ENCODE measurements at places on chromosomes 7 and 10. TPM values are rescaled to one million over a fixed set of nuclear protein-coding genes. Genes with fewer than 3 reads are reported as not detected.

The CYP3A5 gene
- 0.28 TPM for total RNA-seq

The PIK3CG gene
- total RNA-seq: 0.09 TPM

The OLAH gene
- 0.09 TPM for total RNA-seq

The SEMA3C gene
- total RNA-seq: 127 TPM

The AUTS2 gene
- total RNA-seq: 2.3 TPM

The SCART1 gene
- total RNA-seq: 1.9 TPM

The VPS37D gene
- total RNA-seq: 5.7 TPM

The ZFAND4 gene
- 4.4 TPM for total RNA-seq

The TMEM178B gene
- 0.09 TPM for total RNA-seq

All from smooth muscle cell of bladder (primary cell).